ENCODE measurements at places on chromosomes 13 and 19. TPM values are rescaled to one million over a fixed set of nuclear protein-coding genes. Genes with fewer than 3 reads are reported as not detected.

Gene LGALS14
- total RNA-seq = not detected

Gene ALDH16A1
- total RNA-seq = 17.0 TPM

Gene FPR3
- total RNA-seq = 0.64 TPM

Gene GPX4
- total RNA-seq = 470 TPM

Gene COL4A2
- total RNA-seq = 20.4 TPM

Gene SHC2
- 1.4 TPM for total RNA-seq

Gene SBK3
- not detected for total RNA-seq

Gene C19orf33
- total RNA-seq = 2.7 TPM

Gene OVOL3
- not detected for total RNA-seq

Gene PLK5
- not detected for total RNA-seq

Gene MYH14
- 3.2 TPM for total RNA-seq

Gene RBM26
- total RNA-seq = 13.0 TPM

Gene TYROBP
- not detected for total RNA-seq

Gene THSD1
- total RNA-seq = 1.6 TPM

Gene TDRD3
- total RNA-seq = 7.6 TPM

Gene KANK3
- 0.04 TPM for total RNA-seq

Gene ZNF837
- total RNA-seq = 1.9 TPM

Gene PRRG2
- total RNA-seq = not detected

Gene CLEC11A
- 0.45 TPM for total RNA-seq

Gene TECR
- 124 TPM for total RNA-seq

Gene C2CD4C
- total RNA-seq = 0.78 TPM

Gene ANGPTL4
- total RNA-seq = not detected

Gene KLK4
- not detected for total RNA-seq

Gene RNF225
- not detected for total RNA-seq

Gene ZNF578
- total RNA-seq = not detected

Gene KCNJ14
- total RNA-seq = 0.23 TPM

Gene MAST1
- not detected for total RNA-seq

Gene CAPN12
- not detected for total RNA-seq

Gene SLC8A2
- not detected for total RNA-seq

Gene EMC10
- total RNA-seq = 144 TPM

Gene LNX2
- total RNA-seq = 6.5 TPM

Gene KLK6
- not detected for total RNA-seq

Gene GZMM
- not detected for total RNA-seq

Gene ZNF177
- total RNA-seq = 4.4 TPM

Gene ZNF793
- total RNA-seq = 3.3 TPM

Gene ZFR2
- not detected for total RNA-seq

Gene ACER1
- not detected for total RNA-seq

Gene MBD3L3
- not detected for total RNA-seq

Gene PNMA8C
- total RNA-seq = not detected

Gene TMEM59L
- total RNA-seq = 1.2 TPM

Gene SYNGR4
- total RNA-seq = 0.35 TPM

Gene JOSD2
- 28.7 TPM for total RNA-seq

Gene ADPRHL1
- 1.3 TPM for total RNA-seq

Gene DENND1C
- not detected for total RNA-seq

Gene DLL3
- total RNA-seq = 2.2 TPM

Gene CBY2
- not detected for total RNA-seq

Gene CYP2A6
- not detected for total RNA-seq

Gene FARP1
- 6.3 TPM for total RNA-seq

Gene ZNF415
- not detected for total RNA-seq

Gene TINCR
- total RNA-seq = 2.3 TPM

Gene TNNT1
- total RNA-seq = 334 TPM

Gene CASP14
- total RNA-seq = not detected

Gene ZNF729
- 0.08 TPM for total RNA-seq

Gene RDH8
- not detected for total RNA-seq

Gene MAP1S
- 14.6 TPM for total RNA-seq

Gene STAP2
- total RNA-seq = 0.78 TPM

Gene CYP2A7
- not detected for total RNA-seq

All from H4 (cell line).